IMR-90 (cell line): ENCODE measurements at places on chromosomes 3 and 15. TPM values are rescaled to one million over a fixed set of nuclear protein-coding genes. Genes with fewer than 3 reads are reported as not detected.

Gene KCNMB3
- 0.72 and 0.83 TPM in 2 replicates for total RNA-seq

Gene TM6SF1
- total RNA-seq = 1.6 and 1.9 TPM in 2 replicates

Gene ZBBX
- not detected in 2 replicates for total RNA-seq

Gene NPHP3
- total RNA-seq = 21.3 and 26.9 TPM in 2 replicates

Gene OCA2
- total RNA-seq = under 0.01 TPM in 1 of 2 replicates, not detected in the other

Gene PHC3
- 17.5 and 26.3 TPM in 2 replicates for total RNA-seq
